Activated CD8-positive, alpha-beta memory T cell treated with anti-CD3 and anti-CD28 coated beads for 4 hours (primary cell): ENCODE measurements at places on chromosomes 4 and X.
A peak's percentile ranks its signal among the peaks of the same experiment; 100 is the strongest.

DNA sequence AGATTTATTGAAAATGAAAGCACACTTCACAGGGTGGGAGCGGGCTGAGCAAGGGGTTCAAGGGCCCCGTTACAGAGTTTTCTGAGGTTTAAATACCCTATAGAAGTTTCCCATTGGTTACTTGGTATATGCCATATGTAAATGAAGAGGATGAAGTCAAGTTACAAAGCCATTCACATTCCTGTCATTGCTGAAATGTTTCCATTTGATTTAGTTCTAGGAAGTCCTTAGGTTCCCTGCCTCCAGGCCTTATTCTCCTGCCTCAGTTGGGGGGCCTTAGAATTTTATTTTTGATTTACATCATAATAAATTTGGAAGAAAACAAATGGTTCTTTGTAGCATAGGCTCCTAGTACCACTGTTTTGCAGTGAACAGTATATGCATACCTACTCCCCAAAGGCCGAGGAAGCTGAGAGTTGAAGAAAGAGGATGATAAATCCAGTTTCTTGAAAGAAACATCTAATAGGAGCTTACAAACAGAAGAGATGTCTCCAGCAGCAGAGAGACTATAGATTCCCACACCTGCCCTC, 31.8 kb downstream of the SERTM2 start:
- DNase-seq = no peak

DNA sequence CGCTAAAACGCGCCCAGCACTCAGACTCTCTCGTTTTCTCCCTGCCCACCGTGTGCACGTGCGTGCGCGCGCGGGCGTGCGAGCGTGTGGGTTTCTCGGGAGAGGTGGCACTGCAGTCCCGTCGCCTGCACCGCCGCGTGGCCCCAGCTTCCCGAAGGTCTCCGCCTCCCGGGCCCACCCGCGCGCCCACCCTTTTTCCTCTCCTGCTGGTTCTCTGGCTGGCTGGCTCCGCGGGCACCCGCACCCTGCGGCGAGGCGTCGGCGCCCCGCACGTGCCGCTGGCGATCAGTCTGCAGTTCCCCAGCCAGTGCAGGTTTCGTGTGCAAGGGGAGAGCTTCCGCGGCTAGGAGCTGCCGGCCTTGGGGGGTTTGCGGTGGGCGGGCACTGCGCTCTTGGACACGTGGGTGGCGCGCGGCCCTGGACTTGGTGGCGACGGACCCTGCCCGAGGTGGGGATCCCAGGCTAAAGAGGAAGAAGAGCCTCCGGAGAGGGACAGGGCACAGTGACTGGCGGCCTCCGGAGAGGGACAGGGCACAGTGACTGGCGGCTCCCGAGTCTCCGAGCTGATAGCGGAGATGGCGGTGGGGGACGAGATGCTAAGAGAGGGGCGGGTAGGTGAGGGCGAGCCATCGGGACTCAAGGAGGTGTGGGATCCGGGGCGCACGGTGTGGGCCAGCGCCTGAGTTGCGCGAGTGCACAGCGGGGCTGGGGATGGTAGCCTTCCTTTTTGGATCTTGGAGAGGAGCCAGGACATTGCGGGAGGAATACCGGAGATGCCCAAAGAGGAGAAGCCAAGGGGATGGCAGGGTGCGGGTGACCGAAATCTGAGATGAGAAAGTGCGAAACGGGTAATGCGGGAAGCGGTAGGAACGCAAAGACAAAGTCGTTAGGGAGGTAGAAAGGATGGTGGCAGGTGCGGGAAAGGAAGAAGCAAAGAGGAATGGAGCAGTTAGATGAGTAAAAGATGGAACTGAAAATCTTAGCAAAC, at the start of gene FAM184B:
Gene FAM184B (minus strand): TSS at position 322 of the 988 bp plus-strand sequence. CDS start 322 bp downstream, outside the sequence.
- no peak for DNase-seq

DNA sequence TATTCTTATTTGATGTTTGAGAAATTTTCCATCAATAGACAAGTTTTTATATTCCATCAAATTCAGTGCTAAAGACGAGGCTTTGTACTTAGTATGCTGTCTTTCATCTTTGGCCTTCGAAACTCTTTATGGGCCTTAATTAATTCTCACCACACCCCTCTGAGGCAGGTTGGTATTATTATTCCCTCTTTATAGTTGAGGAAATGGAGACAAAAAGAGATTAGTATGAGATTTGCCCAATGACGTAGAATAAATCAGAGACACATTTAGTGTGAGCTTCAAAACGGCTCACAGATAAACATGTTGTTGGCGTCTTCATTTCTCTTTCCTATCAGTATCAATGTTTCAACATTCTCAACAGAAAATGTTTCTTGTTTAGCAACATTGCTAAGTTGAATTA, 35.9 kb upstream of the PTPN13 start:
- no peak for DNase-seq

DNA sequence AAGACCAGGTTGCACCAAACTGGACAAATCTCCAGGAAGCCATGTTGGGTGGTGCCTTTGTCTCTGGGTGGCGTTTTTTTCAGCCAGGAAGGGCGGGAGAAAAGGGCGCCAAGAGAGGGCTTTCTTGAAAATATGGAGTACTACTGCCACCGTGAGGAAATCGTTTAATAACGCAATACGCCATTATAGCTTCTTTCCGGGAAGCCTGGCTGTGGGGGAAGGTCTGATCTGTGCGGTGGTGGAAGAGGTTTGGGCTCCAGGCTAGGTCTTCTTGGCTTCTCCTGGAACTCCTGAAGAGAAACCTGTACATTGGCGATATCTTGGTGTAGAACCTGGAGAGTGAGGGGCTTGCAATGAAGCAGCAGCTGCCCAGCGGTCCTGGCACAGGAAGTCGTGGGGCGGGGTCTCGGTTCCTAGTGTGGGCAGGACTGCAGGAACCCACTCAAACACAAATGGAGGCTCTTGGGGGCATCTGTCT, 202.7 kb downstream of the OR13H1 start:
- DNase-seq = peak; percentile 50

- no peak for DNase-seq
These were observed 65.0 kb downstream of the MTMR8 start for GRCh38 chrX:64330284-64330683.

DNA sequence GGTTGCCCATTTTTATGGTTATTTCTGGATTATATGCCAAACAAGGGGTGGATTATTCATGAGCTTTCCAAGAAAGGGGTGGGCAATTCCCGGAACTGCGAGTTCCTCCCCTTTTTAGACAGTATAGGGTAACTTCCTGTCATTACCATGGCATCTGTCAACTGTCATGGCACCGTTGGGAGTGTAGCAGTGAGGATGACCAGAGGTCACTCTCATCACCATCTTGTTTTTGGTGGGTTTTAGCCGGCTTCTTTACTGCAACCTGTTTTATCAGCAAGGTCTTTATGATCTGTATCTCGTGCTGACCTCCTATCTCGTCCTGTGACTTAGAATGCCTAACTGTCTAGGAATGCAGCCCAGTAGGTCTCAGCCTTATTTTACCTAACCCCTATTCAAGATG, 57.6 kb downstream of the SH3KBP1 start:
- DNase-seq = no peak

- DNase-seq = no peak
These were observed 3.6 kb upstream of the SLAIN2 start for GRCh38 chr4:48337731-48338130.

- DNase-seq = no peak
These were observed 152.7 kb downstream of the SOWAHB start for GRCh38 chr4:76745240-76745639.

DNA sequence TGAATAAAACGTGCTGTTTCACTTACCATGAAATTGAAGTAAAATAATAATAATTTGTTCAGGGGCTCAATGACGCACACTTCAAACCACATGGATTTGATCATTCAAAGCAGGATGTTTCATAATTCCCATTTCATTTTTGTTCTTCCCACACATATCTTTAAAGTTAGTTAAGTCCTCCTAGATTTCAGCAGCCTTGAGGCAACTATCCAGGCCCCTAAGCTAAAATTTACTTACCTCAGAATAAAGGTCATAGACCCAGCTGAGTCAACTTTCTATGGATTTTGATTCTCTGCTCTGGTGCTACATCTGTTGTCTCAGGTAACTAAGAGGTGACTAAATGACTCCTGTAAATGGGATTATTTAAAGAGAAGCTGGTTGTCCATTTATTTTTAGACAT, 25.0 kb downstream of the GPR174 start:
- DNase-seq = no peak

DNA sequence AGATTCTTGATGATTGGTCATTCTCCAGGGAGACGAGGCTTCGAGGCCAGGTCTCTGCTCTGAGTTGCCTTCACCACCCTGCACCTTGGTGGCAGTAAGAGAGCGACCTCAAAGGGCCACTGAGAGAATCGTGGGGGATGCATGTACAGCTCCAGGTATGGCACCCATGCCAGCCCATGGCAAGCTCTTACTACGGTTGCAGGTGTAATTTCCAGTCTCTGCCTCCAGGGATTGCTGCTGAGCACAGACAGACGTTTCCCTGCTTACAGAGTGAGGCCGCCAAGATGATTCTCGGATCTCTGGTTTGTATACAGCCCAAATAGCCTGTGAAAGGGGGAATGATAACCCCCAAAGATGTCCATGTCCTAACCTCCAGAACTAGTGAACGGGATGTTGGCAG, 16.3 kb upstream of the DRD5 start:
- no peak for DNase-seq

GRCh38 chr4:73275318-73275654, 16.7 kb upstream of the ANKRD17 start:
- DNase-seq = no peak

- DNase-seq = no peak
These were observed 70.9 kb upstream of the CBR4 start for GRCh38 chr4:169080981-169081380.

- no peak for DNase-seq
These were observed 81.1 kb downstream of the FAM47B start for GRCh38 chrX:35023683-35024082.

- DNase-seq = no peak
These were observed 114.0 kb downstream of the DCTD start for GRCh38 chr4:182803235-182803634.

DNA sequence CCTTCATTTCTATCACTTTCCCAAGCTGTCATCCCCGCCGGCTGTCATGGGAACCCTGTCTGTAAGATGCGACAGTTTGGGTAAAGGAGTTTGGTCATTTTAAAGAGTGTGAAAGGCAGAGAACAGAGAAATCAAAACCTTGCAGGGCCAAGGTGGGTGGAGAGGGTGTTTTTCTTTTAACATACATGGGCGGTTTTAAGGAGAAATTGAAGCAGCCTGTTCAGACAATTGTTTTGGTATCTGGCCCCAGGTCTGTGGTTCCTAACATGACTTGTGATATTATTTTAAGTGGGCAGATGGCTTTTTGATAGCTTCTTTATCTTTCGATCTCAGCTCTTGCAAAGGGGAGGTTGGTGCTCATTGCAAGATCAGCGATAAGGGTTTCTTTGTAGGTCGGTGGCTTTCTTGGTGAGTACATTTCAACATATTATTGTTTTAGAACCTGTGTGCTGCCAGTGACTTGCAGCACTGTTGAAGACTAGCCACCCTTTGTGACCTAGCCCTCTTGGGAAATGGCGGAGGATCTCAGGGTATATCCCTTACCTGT, 3.7 kb downstream of the PPP1R3F start:
- DNase-seq = no peak

DNA sequence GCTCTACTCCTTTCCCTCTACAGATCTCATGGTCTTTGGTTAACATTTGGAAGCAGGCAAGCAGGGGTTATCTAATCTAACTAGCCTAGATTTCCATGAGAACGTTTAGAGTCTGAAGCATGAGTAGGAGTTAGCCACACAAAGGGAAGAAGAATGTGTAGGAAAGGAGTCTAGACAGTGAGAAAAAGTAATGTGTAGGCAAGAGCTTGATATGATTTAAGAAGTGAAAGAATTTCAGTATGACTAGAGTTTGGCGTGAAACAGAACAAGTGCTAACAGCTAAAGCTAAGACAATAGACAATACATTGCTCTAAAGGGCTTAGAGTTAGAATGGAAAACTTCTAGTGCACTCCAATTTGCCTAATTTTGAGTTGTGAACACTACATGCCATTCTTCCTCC, 10.8 kb downstream of the CXCL8 start:
- no peak for DNase-seq

DNA sequence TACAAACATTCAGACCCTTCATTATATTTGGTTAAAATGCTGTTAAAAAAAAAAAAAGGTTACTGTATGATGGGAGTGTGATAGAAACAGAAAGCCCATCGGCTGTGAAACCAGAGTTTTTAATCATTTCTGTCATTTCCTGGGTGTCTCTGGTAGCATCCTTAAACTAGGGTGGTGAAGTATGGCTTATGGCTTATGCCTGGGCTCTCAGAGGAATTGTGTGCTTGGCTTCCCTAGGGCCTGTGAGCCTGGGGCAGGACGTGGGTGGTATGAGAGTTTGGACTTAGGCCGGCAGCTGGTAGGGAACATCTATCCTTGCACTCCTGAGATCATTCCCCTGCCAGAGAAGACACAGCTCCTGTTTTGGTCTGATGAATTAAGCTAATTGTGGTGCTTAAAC, 52.2 kb downstream of the DCUN1D4 start:
- DNase-seq = no peak

DNA sequence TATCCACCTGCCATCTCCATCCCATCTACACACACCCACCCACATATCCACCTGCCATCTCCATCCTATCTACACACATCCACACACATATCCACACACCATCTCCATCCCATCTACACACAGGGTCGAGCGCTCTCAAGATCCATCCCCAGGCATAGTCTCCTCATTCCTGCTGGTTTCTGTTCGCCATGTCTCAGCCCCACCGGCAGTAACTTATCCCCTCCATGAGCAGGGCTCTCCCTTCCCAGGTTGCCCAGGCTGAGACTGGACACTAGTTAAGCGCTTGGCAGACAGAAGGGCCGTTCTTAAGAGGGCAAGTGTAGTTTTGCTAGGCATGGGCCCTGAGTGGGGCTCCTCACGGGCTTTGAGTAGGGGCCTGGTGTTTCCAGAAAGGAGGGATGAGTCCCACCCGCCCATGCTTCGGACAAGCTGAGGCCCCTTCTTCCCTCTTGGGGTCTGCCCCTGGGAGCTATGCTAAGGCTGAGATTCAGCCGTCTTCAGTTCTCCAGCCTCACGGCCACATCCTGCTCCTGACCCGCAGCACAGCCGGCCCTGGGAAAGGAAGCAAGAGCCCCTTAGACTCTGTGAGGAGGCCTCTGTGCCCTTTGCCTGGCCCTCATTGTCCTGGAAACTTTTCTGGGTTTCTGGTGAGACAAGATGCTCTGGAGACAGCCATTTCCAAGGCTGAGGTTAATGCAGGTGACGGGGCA, 20.4 kb downstream of the TMEM271 start:
- DNase-seq = no peak

DNA sequence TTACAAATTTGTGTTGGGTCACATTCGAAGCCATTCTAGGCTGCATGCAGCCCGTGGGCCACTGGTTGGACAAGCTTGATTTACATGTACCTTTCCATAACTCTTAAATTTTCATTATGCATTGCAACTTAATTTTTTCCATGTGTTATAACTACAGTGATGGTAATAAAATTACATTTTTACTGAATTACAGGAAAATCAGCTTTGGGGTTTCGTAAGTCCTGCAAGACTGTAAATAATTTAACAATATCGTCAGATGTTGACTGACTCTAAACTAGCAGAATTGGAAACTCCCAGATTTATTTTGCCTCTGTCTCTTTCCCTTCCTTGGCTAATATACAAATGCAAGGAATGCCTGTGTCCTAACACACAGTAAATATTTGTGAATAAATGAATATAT, 88.0 kb upstream of the RAPGEF2 start:
- no peak for DNase-seq
